ENCODE measurements at places on chromosomes 1 and 21.
A peak's percentile ranks its signal among the peaks of the same experiment; 100 is the strongest.

GRCh38 chr1:99369154-99369553 is 104.9 kb downstream of the PLPPR4 start:
- no peak for DNase-seq

GRCh38 chr1:224739997-224740684 is 124.0 kb downstream of the CNIH3 start:
- no peak for DNase-seq

DNA sequence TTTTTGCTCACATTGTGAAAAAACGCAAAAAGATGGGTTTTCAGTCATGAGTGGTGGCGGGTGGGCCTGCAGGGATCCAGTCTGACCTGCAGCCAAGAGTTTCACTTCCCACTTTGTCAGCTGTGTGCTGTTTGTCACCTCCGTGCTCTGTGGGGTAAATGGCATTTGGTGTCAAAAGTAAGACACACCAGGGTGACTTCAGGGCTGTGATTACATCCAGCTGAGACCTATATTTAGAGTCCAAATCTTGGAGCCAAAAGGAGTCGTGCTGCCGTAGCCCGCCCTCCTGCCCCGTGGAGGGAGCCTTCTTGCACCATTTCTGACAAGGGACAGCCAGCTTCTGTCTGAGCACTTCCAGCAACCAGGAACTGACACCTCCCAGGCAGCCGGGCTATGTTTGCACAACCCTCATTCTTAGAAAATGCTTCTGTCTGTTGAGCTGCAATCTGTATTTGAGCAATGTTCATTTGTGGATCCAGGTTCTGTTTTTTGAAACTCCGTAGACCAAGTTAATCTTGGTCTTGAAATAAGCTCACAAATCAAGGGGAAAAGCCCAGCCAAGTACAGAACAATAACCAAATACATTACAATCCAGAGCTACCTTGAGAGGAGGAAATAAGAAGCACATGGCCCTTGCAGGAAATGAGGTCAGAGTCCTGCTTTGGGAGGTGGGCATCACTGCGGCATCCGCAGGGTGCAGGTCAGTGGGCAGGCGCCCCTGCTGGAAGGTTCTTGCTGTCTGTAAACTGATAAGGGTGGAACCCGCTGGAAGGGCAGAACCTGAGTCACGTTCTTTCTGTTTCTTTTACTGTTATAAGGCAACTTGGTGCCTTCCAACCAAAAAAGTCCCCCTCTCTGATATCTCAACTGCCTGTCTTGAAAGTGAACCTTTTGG is 14.4 kb downstream of the ABCG1 start:
- peak; percentile 10 for DNase-seq

DNA sequence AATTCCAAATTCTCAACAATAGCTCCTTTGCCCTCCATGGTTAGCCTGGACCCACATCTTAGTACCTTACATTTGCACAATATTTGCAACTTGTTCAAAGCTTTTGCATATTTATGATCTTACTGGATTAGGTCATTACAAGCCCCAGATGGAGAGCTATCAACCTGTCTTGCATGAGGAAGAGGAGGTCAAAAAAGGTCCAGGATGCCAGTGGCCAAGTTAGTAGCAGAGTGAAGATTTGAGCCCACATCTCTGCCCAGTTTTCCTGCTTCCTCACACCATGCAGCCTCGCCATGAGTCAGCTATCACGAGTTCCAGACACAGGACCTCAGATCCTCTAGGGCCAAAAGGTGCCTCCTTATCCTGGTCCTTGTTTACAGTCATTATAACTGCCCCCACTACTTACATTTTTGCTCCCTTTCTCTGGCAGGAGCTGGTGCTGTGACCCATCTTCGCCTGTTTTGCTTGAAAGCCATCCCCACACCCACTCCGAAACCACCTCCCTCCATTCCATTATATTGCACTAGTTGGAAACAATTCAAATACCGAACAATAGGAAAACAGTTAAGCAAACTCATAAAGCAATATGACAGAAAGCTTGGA is 5.0 kb upstream of the AHCYL1 start:
- peak; percentile 90 for DNase-seq

- peak; percentile 9 for DNase-seq
Measured at GRCh38 chr1:35454616-35455015, 102.6 kb downstream of the KIAA0319L start.

DNA sequence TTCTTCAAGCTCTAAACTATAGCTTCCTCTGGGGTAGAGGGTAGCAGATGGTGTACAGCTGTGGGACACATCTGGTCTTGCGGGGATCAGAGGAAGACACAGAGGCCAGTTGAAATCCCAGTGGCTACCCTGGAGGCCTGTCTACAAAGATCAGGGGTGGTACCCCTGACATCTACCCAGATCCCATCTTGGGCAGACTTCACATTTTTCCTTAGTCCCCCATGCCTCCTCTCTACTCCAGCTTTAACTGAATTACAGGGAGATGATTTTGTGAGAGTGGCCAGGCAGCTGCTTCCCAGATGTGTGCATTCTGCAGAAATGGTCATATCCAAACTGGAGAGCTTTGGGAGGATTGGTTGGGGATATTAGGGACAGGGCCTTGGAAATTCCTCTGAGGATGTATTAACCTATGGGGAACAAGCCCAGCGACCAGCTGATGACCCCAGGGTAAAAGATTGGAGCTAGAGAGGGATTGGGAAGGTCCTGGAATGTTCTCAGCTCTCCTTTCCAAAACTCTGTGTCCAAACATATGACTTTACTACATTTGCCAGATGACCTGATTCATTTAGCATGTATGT is 9.6 kb upstream of the CD34 start:
- DNase-seq, result no peak

DNA sequence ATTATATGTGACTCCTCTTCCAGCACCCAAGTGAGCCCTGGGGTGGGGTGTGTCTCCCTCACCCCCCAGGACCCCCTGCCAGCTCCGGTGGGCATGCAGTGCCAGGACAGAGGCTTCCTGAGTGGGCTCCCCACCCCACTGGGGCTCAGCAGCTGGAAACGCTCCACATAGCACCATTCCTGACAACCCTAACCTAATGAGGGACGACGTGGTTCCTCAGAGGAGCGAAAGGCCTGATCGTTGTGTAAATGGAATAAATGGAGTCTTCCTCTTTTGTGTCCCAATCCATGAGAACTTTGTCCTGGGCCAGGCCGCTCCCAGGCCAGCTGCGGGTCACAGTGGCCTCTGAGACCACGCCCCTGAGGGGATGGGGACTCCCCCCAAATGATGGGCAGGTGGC is 1.8 kb upstream of the TSPEAR start:
- DNase-seq, result no peak

- DNase-seq, result peak; percentile 4
Measured at GRCh38 chr1:215825056-215825455, 258.0 kb downstream of the KCTD3 start.

GRCh38 chr1:7253988-7254587 is 468.8 kb downstream of the CAMTA1 start:
- DNase-seq, result no peak

DNA sequence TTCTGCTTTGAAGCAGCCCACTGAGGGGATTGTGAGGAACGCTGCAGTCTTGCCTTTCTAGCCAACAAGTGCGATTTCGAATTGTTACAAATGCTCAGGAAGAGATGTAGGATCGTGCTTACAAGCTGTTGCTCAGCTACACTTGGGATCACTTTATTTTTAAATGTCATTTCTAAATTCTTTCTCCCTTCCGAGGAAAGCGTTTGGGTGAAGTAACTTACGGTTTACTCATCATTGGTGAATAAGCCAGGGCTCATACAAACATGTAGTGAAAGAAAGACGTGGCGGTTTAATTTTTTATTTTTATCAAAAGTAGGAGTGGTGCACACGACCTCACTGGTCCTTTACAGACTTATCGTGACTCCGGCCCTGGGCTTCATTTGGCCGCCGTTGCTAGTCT is 386.6 kb downstream of the KIF26B start:
- no peak for DNase-seq

DNA sequence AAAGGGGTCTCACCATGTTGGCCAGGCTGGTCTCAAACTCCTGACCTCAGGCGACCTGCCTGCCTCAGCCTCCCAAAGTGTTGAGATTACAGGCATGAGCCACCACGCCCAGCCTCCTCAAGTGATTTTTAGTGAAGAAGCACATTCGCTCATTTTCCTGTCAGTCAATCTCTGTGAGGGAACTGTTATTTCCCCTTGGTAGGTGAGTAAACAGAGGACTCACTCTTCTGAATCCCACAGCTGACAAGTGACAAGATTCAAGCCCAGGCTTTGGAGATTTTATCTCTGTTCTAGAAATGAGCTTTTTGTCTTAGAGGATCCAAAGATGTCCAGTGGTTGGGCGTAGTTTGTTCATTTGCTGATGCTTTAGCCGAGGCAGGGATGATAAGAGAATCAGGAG is 43.9 kb upstream of the TACSTD2 start:
- DNase-seq, result peak; percentile 61

- DNase-seq, result peak; percentile 34
Measured at GRCh38 chr1:61452176-61453035, 272.5 kb downstream of the TM2D1 start.

DNA sequence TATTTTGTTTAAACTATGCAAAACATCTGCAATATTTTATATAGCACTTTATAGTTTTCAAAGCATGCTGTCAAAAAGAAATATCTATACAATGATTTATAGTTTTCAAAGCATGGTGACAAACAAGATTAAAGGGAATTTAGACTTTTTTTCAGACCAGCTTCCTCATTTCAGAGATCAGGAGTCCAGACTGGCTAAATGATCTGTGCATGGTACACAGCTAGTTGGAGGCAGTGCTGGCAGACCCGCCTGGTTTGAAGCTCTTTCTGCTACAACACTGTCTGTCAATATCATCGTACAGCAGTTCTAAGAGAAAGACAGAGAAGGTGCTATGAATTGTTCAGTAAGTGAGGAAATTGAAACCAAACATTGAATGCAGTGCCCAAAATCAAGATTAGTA is 479.0 kb downstream of the PTBP2 start:
- DNase-seq, result no peak

- DNase-seq, result no peak
Measured at GRCh38 chr1:169681140-169681539, 30.3 kb downstream of the SELL start.

All from M059J (cell line).